ENCODE measurements at places on chromosomes 4 and X.

DNA sequence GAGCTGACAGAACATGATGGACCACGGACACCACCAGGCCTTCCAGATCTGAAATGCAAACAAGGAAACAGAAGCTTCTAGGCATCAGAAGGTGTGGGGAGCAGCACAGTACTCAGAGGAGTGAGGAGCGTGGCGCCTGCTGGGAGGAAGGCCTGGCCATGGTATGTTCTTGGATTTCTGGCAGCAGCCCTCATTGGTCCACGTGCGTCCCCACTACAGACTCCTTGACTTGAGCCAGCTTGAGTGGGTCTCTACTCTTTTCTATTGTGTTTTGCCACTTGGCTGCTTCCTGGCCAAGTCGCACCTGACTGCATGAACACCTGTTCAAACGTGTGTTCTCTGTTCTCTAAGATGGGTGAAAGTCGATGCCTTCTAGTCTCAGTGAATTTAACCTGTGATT is 18.0 kb downstream of the ZNF275 start:
- DNase-seq = no peak

DNA sequence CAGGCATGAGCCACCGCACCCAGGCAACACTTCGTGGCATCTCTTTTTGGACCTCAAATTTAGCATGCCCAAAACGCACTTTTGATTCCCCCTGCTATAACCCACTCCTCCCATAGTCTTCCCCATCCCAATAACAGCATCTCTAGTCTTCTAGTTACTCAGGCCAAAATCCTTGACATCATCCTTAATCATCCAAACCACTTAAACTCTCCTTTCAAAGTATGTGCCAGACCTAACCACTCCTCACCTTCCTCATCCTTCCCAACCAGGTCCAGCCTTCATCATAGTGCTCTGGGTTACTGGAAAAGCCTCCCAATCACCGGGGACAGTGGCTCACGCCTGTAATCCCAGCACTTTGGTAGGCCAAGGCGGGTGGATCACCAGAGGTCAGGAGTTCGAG is 41.9 kb downstream of the AFAP1 start:
- DNase-seq = no peak

DNA sequence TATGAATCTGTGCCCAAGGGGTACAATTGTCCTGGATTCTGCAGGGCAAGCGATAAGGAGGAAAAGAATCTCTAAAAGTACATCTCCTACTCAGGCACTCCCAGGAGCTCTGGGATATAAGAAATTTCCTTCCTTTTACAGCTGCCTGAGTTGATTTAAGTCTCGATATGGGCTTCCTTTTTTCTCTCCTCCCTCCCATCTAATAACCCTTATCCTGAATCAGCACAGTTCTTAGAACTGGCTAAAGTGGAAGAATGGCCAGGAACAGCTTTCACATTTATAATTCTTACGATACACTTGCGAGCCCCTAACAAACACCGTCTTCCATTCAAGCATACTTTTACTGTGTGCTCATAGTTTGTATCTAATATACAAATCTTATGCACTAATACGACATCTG is 21.2 kb downstream of the LRP2BP start:
- no peak for DNase-seq

DNA sequence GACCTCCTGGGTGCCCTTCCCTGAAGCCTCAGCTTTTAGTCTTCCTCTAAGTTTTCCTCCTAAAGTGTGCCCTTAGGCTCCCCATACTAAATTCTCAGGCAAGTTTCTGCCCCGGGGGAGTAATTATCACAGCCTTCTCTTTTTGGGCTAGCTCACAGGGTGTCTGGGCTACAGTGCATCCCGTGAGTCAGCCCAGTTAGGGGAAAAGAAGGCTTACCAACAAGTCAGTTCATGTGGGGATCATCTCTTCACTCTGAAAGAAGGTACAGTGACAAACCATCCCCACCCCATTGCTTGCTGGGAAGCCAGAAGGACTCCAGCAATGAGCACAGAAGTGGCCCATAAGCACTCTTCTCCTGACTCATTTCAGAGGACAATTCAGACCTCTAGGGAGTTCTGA is 134.7 kb upstream of the FAM9C start:
- no peak for DNase-seq

GRCh38 chr4:149708513-149709130 is 107.0 kb downstream of the IQCM start:
- DNase-seq = no peak

- no peak for DNase-seq
Measured at GRCh38 chr4:139685180-139685579, 19.6 kb downstream of the MGST2 start.

GRCh38 chr4:165945991-165946390 is 73.0 kb downstream of the TLL1 start:
- DNase-seq = no peak

All from activated T-cell treated with anti-CD3 and anti-CD28 coated beads for 48 hours (primary cell).